ENCODE measurements at places on chromosomes 12 and 14.

- no peak for DNase-seq
Observed at GRCh38 chr12:112988224-112988623, 9.9 kb downstream of the OAS2 start.

- DNase-seq: no peak
Observed at GRCh38 chr12:11732023-11732422, 82.5 kb downstream of the ETV6 start.

DNA sequence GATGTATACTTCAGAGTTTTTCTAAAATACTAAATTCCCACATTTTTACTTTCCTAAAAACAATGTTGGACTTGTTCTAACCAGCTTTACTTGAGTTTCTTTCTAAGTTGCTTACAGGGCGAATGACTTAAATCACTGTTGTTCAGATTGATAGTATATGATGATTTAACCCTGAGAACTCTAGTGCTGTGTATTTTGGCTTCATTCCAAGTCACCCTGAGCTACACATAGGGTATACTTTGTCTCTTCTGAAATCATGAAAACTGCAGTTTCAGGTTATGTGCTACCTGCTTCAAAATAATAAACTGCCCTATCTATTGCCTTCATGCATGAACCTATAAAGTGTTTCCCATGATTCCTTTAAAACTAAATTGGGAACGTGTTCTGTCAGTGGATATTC lies 162.5 kb upstream of the PDE3A start:
- no peak for DNase-seq

GRCh38 chr12:104835317-104835716 lies 122.8 kb downstream of the SLC41A2 start:
- no peak for DNase-seq

DNA sequence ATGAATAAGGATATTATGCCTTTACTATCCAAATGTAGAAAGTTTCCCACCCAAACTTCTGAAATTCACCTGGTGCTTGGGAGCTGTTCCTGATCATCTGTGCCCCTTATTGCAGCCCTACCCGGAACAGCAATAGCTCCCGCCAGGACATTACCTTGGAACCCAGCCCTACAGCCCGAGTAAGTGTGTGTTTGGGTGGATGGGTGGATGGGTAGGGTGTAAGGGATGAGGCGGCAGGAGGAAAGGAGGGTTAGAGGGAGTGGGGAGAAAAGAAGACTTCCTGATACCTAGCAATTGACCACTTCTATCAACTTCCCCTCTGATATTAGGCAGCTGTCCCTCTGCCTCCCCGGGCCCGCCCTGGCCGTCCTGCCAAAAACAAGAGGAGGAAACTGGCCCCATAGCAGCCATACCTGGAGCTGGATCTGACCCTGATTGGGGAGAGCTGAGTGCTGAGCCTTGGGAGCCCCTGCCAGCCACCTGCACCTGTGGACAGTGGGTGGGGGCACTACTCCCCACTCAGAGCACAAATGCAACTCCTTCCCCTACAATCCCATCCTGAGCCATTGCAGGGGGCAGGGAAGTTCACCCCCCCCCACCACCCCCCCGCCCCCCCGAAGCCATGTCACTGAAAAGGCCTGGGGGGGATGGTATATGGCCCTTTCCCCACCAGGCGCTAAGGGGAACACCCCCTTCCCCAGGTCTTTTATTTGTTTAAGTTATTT lies 6.4 kb downstream of the MBD6 start:
- no peak for DNase-seq

GRCh38 chr14:61587081-61587713 lies 108.1 kb upstream of the HIF1A start:
- DNase-seq: no peak

GRCh38 chr12:49367381-49368239 lies at the start of gene SPATS2:
TSS of gene SPATS2 (plus strand) at chr12:49367462. CDS start at chr12:49461013, 93,551 bp downstream.
- DNase-seq: no peak

DNA sequence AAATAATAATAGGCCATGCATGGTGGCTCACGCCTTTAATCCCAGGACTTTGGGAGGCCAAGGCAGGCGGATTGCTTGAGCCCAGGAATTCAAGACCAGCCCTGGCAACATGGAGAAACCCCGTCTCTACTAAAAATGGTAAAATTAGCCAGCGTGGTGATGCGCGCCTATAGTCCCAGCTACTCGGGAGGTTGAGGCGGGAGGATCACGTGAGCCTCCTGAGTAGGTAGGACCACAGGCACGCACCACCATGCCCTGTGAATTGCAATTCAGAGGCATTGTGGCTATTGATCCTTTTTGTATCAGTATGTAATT lies 2.3 kb downstream of the ARHGDIB start:
- no peak for DNase-seq

- DNase-seq: no peak
Observed at GRCh38 chr14:102819747-102820330, 42.6 kb downstream of the TRAF3 start.

DNA sequence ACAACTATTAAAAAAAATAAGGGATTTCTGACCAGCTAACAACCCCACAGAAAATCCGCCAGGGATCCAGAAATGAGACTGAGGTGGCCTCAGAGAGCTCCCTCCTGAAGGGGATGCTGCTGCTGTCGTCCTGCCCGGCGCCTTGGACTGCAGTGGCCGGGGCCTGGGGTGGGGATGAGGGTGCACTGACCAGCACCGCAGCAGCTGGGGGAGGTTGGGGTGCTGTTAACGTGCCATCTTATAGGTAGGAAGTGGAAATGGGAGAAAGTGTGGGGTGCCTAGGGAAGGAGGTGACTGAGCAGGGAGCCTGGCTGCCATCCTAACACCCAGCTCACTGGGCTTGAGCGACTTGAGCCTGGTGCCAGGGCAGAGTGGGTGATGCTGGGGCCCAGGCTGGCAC lies 32.0 kb downstream of the DDX11 start:
- DNase-seq: no peak

DNA sequence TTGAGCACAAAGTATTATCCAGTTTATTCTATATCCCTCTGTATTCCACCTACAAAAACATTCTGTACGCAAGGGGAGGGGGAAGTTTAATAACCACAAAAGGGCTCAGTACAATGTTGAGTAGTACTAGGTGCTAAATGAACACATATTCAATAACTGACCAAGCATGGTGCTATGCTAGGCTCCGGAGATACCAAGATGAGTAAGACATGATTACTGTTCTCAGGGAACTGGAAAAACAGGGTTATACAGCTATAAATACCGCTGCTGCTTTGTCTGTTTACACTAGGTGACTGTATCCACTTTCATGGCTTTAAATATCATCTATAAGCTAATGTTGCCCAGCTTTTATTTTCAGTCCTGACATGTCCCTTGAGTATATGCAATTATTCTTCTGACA lies 135.8 kb downstream of the INSM2 start:
- no peak for DNase-seq

DNA sequence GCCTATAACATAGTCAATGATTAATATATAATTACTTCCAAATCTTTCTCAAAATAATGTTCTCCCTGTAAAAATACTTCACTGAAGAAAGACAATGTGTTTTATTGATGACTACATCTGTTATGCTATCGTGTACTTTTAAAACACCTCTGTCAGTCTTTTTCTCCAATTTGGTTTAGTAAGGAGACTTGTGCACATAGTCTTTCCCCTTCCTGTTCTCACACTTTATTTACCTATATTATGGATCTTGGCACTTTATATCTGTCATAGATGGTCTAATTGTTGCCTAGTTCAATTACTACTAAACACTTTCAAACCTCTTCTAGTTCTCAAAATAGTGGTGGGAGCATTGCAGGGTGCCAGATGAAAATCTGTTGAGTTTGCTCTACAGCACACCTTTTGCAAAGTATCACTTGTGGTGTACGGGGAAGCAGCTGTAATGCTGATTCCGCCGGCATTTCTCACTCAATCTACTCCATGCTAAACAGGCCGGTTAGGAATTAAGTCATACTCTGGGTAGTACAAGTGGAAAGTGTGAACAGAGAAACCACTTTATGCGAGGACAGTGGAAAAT lies 1.1 kb upstream of the INSM2 start:
- DNase-seq: no peak

DNA sequence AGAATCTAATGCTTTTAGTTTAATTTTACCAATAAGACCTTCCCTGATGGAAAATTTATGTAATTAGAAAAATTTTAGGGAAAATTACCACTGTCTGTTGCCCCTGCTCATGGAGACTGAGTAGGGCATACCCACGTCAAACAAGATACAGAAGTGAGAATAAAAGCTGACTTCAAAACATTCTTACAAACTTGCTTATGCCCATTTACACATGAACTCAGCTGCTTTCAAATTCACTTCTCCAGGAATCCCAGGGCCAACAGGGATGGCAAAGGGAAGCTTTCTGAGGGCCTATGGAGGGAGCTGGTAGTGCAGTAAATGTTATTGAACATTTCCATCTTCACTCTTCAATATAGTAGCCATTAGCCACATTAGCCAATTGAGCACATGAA lies 4.8 kb upstream of the NINJ2 start:
- DNase-seq: no peak

DNA sequence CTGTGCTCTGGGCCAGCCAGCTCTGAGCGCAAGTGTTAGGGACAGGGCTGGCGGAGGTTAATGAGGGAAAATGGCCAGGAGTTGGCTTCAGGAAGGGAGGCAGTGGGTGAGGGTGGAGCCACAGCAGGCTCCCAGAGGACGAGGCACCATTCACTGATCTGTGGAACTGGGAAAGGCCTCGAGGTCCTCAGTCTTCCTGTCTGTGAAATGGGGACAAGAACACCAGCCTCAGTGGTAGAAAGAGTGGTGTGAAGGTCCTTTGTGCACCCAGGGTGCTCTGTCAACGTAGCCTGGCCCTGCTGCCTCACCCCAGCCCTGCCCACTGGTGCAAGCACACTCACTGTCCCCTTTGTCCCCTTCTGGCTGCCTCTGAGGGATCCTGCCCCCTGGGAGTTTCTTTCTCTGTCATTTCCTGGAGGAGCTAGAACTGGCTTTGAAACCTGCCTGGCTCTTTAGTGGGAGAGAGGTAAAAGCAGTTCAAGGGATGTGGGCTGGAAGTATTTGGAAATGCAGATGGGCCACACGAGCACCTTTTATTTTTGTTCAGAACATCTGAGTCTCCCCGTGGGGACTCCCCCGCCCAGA lies 25.0 kb downstream of the SYNDIG1L start:
- no peak for DNase-seq

GRCh38 chr14:35506927-35507326 lies 27.0 kb upstream of the INSM2 start:
- no peak for DNase-seq

GRCh38 chr14:47715330-47715729 lies 39.9 kb upstream of the MDGA2 start:
- no peak for DNase-seq

DNA sequence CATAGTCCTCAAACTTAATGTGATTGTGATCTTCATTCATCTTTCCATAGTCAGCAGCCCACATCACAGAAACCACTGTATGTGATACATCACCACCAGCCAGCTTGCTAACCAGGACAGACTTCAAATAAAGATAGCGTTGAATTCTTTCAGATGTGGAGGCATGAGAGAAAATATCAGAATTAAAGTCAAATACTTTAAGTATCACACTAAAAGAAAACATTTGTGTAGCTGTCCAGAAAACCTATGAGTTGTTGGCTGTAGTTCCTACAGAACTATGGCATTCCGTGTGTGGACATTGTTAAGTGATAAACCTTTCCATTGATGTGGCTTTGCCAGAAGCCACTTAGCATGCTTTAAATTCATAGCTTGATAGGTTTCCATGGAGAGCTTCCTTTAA lies 105.1 kb downstream of the LLPH start:
- DNase-seq: peak; percentile 60

GRCh38 chr14:75322746-75323145 lies 44.1 kb downstream of the FOS start:
- no peak for DNase-seq

- no peak for DNase-seq
Observed at GRCh38 chr12:27488479-27488878, 35.5 kb upstream of the PPFIBP1 start.

- DNase-seq: no peak
Observed at GRCh38 chr12:31966558-31967205, 7.5 kb downstream of the RESF1 start.

DNA sequence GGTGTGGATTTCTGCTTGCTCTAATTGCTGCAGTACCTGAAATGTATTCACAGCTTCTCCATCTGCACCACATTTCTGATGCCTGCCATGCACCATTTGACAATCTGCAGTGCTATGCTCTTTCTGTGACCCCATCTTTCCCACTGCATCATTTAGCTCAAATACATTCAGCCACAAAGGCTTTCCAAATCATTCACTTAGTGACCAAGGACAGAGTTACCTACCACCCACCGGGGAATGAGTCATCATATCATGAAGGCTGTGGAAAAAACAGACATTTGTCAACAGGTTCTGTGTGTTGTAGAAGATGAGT lies 465.5 kb upstream of the ATP2B1 start:
- peak; percentile 45 for DNase-seq

DNA sequence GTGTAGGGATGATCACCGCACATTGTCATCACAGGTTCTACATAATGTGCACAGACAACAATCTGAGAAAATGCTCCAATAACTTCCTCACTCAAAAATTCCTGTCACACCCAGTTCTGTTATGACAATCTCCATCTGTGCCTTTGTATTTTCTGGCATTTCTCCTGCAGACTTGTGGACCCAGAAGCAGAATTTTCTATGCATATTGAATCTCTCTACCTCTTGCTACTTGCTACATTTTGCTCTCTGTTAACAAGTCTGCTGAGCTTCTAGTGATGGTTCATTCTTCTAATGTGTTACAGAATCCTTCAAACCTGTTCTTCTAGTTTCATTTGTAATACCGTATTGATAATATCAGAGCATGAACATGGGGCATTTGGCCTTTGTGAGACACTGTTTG lies 127.8 kb upstream of the PTPRQ start:
- no peak for DNase-seq

- no peak for DNase-seq
Observed at GRCh38 chr14:90811641-90812040, 4.6 kb downstream of the TTC7B start.

GRCh38 chr12:116247377-116247776 lies 30.1 kb downstream of the MED13L start:
- DNase-seq: no peak

DNA sequence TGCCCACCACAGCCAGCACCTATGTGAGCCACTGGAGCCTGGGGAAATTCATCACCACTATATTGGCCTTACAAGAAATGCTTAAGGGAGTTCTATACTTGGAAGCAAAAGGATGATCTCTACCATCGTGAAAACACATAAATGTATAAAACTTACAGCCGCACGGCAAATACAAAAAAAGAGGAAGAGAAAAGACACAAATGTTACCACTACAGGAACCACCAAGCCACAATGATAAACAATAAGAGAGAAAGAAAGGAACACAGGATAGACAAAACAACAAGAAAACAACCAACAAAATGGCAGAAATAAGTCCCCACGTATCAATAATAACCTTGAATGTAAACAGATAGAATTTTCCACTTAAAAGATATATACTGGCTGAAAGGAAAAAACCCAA lies 267.5 kb downstream of the TMEM121 start:
- no peak for DNase-seq

All from astrocyte of the cerebellum (primary cell).